ENCODE measurements at places on chromosomes 3 and 15.

DNA sequence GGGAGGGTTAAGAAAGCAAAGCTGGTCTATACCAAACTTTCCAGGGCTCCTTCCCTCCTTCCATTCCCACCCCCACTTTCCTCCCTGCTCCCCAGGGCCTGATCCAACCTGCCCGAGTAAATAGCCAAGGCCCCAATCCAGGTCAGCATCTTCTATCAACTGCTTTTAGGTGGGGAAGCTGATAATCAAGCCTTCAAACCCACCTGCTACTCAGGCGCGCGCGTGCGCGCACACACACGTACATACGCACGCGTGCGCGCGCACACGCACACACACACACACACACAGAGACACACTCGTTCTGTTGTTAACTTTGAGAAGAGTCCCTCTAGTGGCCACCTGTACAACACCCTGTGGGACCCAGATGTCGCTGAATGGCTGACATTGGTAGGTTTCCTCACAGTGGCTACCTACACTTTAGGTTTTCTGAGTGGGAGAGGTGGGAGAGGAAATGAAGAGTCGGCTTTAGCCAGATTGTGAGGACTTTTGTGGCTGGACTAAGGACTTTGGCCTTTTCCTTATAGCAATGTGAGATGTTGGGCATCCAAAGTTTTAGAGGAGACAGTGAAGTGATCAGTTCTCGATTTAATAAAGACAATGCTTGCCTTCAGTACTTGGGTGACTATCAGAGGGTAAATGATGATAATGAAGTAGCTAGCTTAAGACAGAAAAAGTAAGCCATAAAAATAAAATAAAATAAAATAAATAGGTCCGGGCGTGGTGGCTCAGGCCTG, 179.9 kb upstream of the C2CD4B start:
- DNase-seq, result peak; percentile 70

- DNase-seq, result no peak
Observed at GRCh38 chr3:62566022-62566557, 192.7 kb upstream of the FEZF2 start.

- no peak for DNase-seq
Observed at GRCh38 chr3:28575100-28575745, 226.6 kb upstream of the AZI2 start.

GRCh38 chr15:49747340-49747739, 126.5 kb downstream of the DTWD1 start:
- no peak for DNase-seq

DNA sequence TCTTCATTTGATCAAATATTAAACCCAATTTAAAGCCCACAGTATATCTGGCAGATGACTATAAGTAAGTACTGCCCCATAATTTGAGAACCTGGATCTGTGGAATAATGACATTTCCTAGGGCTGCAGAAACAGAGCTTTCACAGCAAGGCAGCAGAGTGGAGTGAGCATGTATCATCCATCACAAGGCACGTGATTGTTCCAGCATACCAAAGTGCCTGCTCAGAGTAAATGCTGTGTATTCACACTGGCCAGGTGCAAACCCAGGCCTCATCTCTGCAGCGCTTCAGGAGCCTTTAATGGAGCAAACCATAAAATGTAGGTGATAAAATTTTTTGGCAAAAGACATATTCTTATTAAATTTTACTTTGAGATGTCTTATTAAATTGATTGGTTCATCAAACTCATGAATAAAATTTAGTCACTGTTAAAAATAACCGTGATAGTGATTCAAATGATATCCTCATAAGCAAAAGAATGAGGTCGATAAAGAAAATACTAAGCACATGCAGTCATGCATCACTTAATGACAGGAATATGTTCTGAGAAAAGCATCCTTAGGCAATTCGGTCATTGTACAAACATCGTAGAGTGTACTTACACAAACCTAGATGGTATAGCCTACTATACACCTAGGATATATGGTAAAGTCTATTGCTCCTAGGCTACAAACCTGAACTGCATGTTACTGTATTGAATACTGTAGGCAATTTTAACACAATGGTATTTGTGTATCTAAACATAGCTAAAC, 99.3 kb upstream of the SLC24A5 start:
- no peak for DNase-seq

- DNase-seq, result no peak
Observed at GRCh38 chr3:23781051-23781450, 24.7 kb upstream of the UBE2E1 start.

DNA sequence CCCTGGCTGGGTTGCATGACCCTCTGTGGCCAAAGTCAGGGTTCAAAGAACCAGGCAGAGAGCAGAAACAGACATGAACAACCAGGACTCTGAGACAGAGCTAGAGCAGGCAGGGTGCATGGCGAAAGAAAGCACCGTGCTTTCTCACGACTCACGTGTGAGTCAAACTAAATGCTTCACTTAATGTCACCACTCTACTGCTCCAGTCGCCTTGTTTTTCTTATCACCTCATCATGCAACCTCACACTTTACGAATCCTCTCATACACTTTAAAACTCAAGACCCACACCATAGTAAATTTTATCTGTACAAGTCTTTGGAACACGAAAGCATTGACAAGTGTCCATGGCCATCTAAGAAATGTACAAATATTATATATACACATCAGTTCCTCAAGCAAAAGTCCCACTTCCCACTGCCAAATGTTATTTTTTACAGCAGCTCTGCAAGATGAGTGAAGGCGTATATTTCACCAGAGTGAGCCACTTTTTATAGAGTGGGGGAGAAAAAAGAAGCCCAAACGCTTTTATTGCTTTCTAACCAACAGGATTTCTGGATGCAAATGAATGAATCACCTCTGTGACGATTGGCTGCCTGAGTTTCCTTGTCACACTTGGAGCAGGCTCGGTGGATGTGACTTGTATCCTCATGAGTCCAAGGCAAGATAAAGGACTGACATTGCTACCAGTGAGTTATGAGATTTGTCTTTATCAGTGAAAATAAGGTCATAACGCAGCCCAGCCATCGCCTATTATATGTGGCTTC, 16.0 kb upstream of the MEGF11 start:
- DNase-seq, result no peak

DNA sequence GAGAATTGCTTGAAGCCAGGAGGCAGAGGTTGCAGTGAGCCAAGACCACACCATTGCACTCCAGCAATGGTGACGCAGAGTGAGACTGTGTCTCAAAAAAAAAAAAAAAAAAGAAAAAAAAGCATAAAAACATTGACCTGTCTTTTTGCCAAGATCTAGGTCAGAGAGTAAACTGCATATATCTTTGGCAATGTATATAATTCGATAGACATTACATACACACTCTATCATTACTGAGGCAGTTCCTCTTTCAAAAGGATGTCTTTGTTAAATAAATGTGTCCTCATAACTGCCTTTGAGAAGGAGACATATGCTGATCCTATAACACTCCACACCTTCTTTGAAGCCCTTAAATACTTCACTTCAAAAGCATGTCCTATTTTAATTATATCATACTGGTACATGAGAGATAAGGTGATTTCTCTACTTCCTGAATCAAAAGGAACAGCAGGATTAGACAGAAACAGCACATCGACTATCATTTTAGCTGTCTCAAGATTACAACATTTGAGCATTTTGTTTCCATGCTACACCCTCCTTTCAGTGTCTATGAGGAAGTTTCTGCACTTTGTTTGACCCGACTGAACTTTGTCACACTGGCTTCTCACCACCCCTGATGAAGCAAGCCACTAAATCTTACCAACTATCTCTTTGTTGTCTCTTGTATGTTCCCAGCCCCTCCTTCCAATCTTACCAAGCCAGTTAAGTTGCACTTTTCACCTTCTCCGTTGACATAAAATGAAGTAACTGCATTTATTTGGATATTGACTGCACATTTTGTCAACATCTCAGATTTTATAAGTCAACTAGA, 335.8 kb downstream of the MECOM start:
- no peak for DNase-seq

- DNase-seq, result no peak
Observed at GRCh38 chr3:111799951-111800350, 59.1 kb upstream of the PHLDB2 start.

DNA sequence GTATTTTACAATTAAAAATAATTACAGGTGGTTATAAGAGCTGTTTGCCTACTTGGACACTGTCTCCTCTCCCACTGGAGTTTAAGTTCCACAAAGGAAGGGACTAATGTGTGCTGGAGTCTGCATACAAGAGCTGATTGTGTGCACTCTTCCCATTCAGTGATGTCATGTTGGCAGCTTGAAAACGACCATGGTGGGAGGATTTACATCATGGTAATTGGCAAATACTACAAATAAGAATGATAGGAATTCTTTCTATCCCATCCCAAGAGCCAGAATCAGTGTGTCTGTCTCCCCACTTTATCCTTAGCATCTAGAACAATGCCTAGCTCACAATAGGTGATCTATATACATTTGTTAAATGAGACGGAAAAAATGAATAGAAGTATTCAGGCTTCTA, 14.1 kb downstream of the ITGA11 start:
- DNase-seq, result no peak

DNA sequence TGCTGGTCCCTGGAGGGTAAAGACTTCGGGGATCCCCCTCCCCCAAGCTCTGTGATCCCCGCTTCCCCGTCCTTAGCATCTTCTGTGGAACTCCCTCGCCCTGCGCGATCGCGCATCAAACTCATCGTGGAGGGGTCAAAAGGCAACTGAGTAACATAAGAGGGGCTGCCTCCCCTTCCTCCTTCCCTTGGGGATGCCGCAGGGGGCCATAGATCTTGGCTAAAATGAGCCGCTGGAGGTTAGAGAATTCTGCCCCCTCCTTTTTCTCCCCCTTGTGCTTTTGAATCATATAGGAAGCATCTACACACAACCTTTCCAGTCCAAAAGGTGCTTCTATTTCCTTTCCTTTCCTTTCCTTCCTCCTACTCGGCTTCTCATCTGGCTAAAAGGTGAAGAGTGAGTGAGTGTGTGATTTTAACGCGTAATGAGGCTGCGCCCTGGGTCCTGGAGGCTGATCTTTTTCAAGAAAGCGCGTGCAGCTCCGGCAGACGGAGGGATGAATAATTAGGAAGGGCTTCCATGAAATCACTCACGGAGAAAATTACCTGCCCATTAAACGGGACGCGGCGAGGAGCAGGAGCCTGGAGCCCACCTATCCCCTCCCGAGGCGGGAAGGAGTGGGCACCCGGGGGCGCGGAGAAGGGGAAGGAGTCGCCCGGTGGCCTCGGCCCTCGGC, 831 bp upstream of the ROBO2 start:
- DNase-seq, result no peak

GRCh38 chr3:135966271-135966961, 888 bp downstream of the PPP2R3A start:
- DNase-seq, result no peak

DNA sequence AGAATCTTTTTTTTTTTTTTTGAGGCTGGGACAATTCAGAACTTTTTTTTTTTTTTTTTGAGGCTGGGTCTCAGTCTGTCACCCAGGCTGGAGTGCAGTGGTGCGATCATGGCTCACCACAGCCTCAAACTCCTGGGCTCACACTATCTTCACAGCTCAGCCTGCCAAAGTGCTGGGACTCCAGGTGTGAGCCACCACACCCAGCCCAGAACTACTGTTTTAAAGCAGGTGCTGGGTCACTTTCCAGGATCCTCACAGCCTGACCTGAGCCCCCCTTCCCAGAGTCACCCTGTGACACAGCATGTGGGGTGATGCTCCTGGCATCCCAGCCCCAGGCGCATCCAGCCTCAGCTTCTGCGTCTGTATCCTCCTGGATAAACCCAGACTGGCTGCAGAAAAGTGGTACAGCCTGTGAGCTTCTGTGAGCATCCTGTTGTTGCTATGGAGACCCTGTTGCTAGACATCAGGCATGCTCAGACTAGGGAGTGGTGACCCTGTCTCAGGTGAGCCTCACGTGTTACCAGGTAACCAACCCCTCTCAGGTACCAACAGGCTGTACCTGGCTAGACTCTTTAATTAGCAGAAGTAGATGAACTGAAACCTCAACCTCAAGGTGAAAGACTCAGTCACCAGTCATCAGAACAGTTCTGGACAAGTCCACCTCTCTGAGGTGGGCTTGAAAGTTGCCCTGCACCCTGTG, 15.0 kb downstream of the KLF13 start:
- DNase-seq, result no peak

DNA sequence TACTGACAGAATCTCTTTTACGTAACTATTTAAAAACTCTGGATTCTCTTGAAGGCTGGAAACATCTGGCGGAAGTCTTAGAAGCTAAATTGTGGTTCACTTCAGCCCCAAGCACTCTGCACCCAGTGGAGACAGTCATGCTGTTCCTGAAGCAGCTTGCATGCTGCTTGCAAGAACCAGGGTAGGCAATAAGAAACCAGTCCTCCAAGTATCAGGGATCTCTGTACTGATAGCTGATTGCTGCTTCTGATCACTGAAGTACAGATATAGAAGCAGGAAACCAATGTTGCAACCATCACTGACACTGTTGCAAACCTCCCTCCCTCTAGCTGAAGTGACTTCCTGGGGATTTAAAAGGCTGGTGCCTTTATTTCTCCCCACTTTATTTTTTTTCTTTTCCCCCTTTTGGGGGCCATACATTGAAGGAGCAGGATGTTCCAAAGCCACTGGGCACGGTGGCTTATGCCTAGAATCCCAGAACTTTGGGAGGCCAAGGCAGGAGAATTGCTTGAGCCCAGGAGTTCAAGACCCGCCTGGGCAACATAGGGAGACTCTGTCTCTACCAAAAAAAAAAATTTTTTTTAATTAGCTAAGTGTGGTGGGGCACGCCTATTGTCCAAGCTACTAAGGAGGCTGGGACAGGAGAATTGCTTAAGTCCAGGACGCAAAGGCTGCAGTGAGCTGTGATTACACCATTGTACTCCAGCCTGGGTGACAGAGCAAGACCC, 15.3 kb downstream of the SPCS1 start:
- DNase-seq, result peak; percentile 33

- no peak for DNase-seq
Observed at GRCh38 chr3:185532901-185533300, 19.5 kb downstream of the LIPH start.

- DNase-seq, result peak; percentile 20
Observed at GRCh38 chr3:122941228-122942206, 86.0 kb downstream of the SEMA5B start.

GRCh38 chr3:149010504-149010951, 19.2 kb downstream of the GYG1 start:
- no peak for DNase-seq

DNA sequence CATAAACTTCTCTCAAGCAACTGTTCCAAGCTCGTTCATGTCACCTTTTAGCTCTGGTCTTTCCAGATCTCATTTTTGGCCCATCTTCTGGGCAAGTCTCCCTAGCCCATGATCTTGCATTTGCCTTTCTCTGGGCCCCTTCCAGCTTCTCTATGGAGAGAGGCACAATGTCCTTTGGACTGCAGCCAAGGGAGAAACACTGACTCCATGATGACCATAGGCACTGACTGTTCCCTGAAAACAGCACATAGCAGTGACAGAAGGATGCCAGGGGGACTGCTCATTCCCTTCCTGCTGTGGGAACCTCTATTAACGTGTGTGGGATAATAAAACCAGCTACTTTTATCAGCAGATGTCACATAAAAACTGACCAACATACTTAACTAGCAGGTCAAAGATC, 60.3 kb downstream of the STRIT1 start:
- DNase-seq, result no peak

- no peak for DNase-seq
Observed at GRCh38 chr3:43291546-43291945, 5.2 kb downstream of the SNRK start.

GRCh38 chr3:66572938-66573710, 72.3 kb upstream of the LRIG1 start:
- DNase-seq, result no peak

- no peak for DNase-seq
Observed at GRCh38 chr3:146421819-146422759, 47.3 kb downstream of the PLSCR2 start.

Data from CD4-positive, alpha-beta memory T cell (primary cell).